ENCODE measurements at places on chromosomes 13 and 19. TPM values are rescaled to one million over a fixed set of nuclear protein-coding genes. Genes with fewer than 3 reads are reported as not detected.

Gene KRTDAP
- total RNA-seq = 5,026 TPM

Gene CCDC169
- not detected for total RNA-seq

Gene GTF2F2
- total RNA-seq = 34.8 TPM

Gene VSTM1
- not detected for total RNA-seq

Gene MLNR
- not detected for total RNA-seq

Gene SCGB2B2
- 0.18 TPM for total RNA-seq

Data from suprapubic skin (tissue), 4 donors.